ENCODE measurements at places on chromosomes 7 and 10.

GRCh38 chr10:511101-511848 lies 178.2 kb downstream of the DIP2C start:
- peak; percentile 88 for DNase-seq

GRCh38 chr7:24786941-24787340 lies 29.7 kb upstream of the GSDME start:
- no peak for DNase-seq

- DNase-seq = no peak
Measured at GRCh38 chr10:110864662-110865140, 7.0 kb upstream of the PDCD4 start.

DNA sequence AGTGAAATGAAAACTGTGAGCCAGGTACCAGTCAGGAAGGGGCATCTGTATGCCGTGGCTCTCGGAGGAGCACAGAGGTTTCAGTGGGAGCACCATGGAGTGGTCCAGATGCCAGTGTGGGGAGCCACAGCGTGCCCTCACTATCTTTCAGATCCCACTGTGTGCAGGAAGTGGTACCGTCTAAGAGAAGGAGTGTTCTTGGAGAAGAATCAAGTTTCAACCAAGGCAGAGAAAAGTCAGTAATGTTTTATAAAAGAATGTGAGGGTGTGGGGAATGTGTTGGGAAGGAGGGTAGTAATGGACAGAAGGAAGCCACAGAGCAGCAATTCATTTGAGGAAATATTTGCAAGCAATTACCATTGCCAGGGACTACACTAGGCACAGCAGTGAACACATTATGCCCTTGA lies 35.6 kb downstream of the PRKAR2B start:
- DNase-seq = no peak

DNA sequence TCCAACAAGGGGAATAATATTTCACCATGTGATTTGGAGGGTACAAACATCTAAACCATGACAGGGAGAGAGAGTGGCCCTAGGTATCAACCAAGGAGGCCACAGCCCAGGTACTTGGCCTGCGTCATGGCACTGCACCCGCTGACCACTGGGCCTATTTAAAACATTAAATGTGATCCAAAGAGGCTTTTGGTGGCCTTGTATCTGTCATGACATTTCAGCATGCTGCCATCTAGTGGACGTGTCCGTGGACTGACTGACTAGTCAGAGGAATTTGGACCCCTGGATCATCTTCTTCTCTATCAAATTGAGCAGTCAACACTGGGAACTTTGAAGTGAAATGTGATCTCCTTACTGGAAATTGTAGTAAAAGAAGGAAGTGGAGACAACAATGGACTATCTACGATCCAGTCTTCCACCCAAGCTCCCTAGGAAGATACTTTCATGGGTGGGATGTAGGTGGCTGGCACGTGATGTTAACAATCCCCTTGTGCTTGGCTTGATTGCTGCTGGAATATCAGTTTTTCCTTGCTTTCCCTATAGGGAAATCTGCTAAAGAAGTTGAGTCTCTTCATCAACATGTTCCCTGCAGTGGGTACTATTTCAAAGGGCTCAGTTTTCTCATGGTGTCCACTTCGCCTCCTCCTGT lies 24.6 kb upstream of the ITGA8 start:
- DNase-seq = peak; percentile 51

DNA sequence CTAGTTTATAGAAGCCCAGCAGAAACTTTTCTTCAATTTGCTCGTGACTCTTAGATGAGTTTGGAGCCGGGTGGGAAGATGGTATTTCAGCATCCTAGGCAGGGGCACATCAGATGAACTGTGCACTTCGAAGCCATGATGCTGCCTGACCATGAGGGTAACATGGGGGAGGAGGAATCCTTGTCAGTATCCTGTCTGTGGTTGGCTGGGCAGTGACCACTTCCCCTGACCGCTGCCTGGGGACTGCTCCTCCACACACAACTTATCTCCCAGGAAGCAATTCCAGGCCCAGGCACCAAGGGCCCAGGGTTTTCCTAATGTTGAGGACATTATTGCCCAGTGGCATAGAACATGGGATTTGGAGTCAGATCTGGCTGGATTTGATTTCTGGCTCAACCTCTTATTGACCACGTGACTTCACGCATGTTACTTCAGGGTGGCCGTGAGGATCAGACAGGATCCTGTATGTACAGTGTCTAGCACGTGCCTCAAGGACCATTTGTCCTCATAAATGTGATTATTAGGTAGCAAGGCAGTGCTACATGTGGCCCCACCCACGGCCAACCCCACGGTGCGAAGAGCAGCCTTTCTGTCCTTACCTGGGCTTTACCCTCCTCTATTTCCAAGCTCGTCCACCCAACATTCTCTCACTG lies 65.2 kb downstream of the PTPRE start:
- DNase-seq = no peak

- DNase-seq = no peak
Measured at GRCh38 chr10:121935702-121936101, 7.9 kb upstream of the ATE1 start.

DNA sequence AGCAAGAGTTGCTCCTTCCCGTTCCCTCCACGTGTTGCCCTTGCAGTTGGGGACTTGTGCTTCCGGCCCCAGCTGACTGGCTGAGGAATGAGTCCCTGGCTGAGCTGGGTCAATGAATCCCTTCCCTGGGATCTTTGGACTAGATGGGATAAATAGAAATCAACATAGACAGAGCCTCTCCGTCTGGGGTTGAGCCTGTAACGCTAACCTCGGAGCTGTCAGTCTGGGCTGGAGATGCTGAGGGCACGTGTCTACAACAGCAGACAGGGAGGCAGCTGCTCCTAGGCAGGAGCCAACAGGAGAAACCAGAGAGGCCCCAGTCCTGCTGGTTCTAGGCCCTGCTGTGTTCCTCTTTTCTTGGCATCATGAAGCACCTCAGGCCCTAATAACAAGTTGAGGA lies 42.3 kb upstream of the HSPA12A start:
- DNase-seq = no peak

DNA sequence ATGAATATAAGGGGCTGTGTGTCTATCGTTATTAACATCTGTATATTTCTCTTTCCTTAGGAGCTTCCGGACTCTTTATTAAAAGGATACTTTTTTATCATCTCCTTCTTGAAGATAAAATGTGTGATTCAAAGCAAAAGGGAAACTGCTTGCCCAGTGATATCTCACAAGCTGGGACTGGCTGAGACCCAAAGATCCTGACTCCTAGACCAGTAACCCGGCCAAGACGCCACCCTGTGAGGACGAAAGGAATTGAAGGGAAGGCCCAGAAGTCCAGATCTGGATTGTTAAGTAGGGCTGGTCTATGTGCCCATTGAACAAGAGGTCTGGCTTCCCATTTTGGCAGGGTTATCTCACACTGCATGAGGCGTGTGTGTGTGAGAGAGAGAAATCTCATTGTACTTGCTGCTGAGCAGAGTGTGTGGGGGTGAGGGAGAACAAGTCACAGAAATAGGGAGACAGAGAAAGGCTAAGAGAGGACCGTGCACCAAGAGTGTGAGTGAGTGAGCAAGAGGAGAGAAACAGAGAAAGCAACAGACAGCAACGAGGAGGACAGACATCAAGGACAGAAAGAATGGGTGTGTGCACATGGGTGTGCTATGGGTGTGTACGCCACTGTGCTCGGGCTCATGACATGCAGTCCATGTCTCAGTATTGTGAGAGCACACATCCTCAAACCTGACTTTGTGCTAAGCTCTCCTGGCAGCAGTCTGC lies 75.4 kb downstream of the PLXNA4 start:
- DNase-seq = no peak

- DNase-seq = peak; percentile 48
Measured at GRCh38 chr7:22452142-22452959, 47.6 kb downstream of the STEAP1B start.

GRCh38 chr7:44116087-44116788 lies 7.1 kb downstream of the POLD2 start:
- no peak for DNase-seq

DNA sequence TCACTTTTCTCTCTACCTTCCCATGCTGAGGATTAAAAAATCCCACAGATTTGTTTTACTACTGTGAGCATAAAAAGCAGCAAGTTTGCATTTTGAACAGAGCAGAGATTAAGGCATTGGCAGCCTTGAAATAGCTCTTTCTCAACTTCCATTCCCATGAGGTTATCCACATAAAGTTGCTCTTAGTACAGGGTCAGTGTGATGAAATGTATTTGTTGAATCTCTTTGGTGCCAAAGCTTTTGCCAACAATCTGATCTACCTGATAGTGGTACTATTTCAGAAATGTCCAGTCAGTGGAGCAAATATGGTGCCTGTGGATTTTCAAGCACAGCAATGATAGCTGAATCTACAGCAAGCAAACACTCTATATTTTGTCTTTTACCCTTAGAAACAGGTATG lies 254.8 kb downstream of the INHBA start:
- DNase-seq = no peak

GRCh38 chr7:37683246-37684120 lies at the start of gene GPR141:
GPR141 (plus strand) TSS chr7:37683766; CDS start chr7:37740394, 56,628 bp downstream.
- DNase-seq = no peak

GRCh38 chr7:157979636-157980340 lies 607.8 kb downstream of the PTPRN2 start:
- DNase-seq = no peak

DNA sequence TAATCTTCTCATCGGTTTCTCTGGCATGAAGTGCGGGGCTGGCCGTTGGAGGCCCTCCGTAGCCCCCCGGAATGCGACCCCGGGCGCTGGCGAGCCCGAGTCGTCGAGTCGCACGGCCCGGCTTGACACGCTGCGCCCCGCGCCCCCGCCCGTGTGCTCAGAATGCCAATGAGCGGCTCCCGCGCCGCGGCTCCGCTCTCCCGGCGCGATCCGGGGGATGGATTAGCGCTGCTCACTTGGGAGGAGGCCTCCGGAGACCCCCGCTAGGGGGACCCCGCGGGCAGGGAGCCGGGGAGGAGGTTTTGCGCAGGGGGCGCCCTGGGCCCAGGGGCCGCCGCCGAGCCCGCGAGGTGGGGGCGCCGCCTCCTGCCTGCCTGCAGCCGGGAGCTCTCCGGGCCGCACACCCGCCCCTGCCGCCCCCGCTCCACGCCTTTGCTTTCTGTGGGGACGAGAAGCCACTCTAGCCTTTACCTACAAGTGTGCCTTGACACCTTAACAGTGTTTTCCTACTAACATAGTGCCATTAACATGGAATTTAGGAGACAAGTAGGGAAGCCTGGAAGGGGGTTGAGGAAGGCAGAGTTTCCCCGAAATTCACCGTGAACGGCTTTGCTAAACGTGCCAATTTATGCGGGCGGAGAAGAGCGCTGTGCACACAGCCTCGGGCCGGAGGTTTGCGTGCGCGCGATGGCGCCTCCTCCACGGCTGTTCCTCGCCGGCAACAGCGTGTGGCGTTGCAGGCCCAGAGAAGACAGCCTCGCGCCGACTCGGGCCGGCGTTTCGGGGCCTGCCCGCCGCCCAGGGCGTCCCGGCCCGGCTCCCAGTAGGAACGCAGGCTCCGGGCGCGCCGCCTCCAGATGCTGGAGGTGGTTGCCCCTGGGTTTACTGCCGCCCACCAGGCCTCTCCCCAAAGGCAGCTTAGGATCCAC lies 7.1 kb downstream of the SHH start:
- peak; percentile 85 for DNase-seq

DNA sequence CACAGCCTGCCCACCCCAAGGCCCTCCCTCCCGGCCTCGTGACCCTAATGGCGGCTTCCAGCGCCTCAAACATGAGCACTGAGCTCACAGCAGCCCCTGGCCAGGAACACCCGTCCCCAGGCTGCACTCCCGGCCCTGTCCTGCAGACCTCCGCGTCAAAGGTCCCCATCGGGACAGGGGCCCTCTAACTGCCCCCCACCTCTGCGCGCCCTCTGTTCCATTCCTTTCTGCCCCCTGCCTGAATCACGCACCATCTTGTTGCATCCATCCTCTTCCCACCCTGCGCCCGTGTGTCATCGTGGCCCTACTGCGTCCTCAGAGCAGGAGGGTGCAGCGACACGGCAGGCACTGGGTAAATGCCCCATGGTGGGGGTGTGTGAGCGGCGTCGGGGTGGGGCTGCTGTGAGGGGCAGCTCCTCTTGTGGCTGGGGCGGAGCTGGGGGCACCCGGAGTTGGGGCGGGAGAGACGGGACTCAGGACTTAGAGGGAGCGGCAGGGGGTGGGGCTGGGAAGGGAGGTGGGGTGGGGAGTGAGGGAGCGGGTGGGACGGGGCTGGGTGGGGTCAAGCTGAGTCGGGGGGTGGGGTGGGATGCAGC lies 13.4 kb downstream of the SLC29A4 start:
- no peak for DNase-seq

GRCh38 chr10:117622471-117623184 lies 80.1 kb downstream of the EMX2 start:
- no peak for DNase-seq

GRCh38 chr10:100253041-100253440 lies 14.4 kb downstream of the CWF19L1 start:
- DNase-seq = no peak

GRCh38 chr7:34058801-34059135 lies 153.4 kb downstream of the BMPER start:
- no peak for DNase-seq

DNA sequence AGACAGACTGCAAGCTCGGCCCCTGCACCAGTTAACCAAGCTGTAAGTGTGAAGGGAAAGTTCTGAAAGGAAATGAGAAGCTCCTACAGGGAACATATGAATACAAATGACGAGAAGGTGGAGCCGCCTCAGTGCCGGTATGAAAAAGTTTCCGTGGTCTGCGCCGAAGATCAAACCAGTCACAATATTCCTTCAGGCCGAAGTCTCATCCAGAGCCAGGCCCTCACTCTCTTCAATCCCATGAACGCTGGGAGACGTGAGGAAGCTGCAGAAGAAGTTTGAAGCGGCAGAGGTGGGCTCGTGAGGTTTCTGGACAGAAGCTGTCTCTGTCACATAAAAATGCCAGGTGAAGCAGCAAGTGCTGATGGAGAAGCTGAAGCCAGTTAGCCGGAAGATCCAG lies 71.9 kb downstream of the CFAP46 start:
- DNase-seq = no peak

- DNase-seq = no peak
Measured at GRCh38 chr10:129784891-129785290, 179.2 kb downstream of the EBF3 start.

- no peak for DNase-seq
Measured at GRCh38 chr7:130268463-130269317, 2.0 kb downstream of the CPA2 start.

DNA sequence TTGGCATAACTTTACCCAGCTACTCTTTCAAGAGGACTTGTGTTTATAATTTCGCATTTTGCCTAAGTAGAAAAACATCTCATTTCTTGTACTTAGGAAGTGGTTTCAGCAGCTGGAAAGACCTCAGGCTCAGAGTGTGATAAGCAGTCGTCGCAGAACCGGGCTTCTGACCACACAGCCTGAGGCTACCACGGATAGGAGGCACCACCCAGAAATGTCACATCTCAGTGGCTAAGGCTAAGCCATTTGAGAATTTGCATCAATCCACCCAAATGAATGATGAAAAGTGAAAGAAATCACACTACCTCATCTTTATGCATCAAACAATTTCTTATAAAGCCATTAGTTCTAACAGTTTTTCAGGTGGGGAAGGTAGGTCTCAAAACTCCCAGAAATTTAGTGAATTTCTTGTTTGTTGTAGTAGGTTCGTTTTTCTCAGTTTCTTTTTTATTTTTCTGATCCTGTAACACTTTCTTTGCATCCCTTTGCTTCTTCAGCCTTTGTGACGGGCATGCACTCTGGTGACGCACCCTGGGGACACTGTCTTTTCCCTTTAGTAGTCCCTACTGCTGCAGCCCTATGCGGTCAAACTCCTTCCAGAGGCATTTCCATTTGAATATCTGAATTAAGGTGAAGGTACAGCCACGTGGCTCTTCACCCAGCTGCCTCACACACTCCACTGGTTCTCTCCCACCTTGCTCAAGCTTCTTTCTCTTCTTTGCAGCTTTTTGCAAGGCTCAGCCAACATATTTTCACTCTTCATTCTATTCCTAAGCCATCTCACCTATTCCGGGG lies 68.5 kb downstream of the MAP3K8 start:
- no peak for DNase-seq
